PC-3 (cell line): ENCODE measurements at places on chromosomes 12 and 14. TPM values are rescaled to one million over a fixed set of nuclear protein-coding genes. Genes with fewer than 3 reads are reported as not detected.

KLRB1 gene
- total RNA-seq: not detected in 2 replicates

GPR65 gene
- total RNA-seq: not detected in 2 replicates

LETMD1 gene
- 46.9 and 47.1 TPM in 2 replicates for total RNA-seq

NEMF gene
- 52.9 and 54.0 TPM in 2 replicates for total RNA-seq

ITGB7 gene
- 1.9 and 3.4 TPM in 2 replicates for total RNA-seq

SYNDIG1L gene
- total RNA-seq: not detected in 2 replicates

SMOC1 gene
- total RNA-seq: not detected in 2 replicates

DNA sequence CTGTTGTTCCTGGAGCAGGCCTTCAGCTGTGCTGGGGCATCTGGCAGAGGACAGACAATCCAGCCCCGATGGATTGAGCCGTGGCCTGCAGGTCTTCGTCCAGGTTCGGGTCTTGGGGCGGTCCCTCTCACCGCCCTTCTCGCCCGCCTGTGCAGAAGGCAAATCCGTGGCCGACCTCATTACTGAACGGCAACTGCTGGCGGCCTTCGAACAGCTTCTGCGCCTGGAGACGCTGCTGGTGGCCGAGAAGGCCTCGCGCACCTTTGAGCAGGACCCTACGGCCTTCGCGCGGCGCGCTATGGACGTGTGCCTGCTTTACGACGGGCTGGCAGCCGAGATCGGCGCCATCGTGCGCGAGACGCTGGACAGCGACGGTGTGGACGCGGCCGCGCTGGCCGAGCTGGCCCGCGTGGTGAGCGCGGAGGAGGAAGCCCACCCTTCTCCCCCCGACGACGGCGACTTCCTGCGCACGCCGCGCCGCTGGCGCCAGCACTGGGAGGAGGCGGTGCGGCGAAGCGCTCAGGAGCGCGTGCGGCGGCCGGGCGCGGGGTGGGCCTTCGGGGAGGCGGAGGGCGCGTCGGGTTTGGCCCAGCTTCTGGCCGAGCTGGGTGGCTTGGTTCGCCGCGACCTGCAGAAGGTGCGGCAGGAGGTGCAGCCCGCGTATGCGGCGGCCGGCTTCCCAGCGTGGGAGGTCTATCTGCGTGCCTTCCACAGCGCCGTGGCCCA lies 7.6 kb downstream of the EXOC3L4 start:
- no peak overlapping the region for H3K4me3 ChIP-seq
- no peak overlapping the region for H3K27ac ChIP-seq
- H3K36me3 ChIP-seq: no peaks in the 10 kb centered on the region

GRCh38 chr12:127723251-127723650 lies 543.7 kb upstream of the TMEM132C start:
- no peak for DNase-seq
- H3K4me1 ChIP-seq: no peaks in the 10 kb centered on the region
- H3K27ac ChIP-seq: no peak overlapping the region
- peaks cover 91% of the 10 kb centered on the region for H3K27me3 ChIP-seq

DNA sequence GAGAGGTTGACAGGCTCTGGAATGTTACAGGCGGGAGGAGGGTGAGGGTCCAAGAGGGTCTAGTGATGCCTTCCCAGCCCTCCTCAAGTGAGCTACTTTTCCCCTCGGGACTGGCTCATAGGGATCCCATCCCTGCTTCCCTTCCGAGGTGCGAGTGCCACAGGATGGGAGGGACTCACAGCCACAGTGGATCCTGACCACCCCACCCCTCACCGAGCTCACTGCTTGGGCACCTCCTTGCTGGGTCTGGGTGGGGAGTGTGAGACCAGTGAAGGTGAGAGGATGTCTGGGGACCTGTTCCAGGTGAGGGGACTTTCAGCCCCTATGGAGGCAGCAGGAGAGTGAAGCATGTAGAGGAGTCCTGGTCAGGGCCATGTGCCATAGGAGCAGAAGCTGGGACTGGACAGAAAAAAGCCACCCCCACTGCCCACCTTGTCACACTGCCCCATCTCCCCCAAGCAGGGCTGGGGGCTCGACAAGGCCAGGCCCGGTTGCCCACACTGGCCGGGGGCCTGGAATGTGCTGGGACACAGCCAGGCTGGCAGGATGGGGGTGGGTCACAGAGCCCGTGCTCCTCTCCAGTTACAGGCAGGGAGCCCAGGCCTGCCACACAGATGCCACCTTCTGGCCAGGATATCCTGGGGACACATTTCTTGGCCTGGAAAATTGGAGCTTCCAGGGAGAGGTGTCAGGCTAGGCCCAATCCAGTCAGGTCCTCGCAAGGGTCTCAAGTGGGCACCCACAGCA lies 1.7 kb upstream of the TNS2 start:
- H3K27ac ChIP-seq: peak overlapping the region; percentile 55
- no peaks in the 10 kb centered on the region for H3K27me3 ChIP-seq
- peaks cover 67% of the 10 kb centered on the region for H3K4me1 ChIP-seq
- DNase-seq: peak; percentile 62

DNA sequence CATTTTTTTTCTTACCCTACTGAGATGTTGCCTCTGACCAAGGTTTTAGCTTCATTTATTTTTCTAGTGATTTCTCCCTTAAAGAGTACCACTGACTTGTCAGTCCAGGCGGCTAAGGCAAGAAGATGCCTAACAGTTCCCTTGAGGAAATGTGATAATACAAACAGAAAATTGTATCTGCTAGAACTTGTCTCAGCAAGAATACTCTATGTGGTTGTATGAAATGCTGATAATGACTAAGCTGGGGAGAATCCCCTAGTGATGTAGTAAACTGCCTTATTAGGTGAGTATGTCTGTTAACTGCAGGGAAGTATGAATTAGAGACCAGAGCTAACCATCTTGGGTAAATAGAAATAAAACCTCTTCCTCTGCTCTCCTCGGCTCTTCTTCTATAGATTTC lies 6.7 kb downstream of the C12orf54 start:
- no peaks in the 10 kb centered on the region for H3K4me1 ChIP-seq
- peaks cover 74% of the 10 kb centered on the region for H3K27me3 ChIP-seq
- DNase-seq: no peak
- H3K36me3 ChIP-seq: no peaks in the 10 kb centered on the region

- H3K27ac ChIP-seq: no peak overlapping the region
- peaks cover 7% of the 10 kb centered on the region; the same call in 1 of the 2 replicates for H3K4me1 ChIP-seq
- H3K4me3 ChIP-seq: no peak overlapping the region
- no peaks in the 10 kb centered on the region for H3K27me3 ChIP-seq
- no peaks in the 10 kb centered on the region for H3K36me3 ChIP-seq
Measured at GRCh38 chr14:87869619-87870583, 123.1 kb downstream of the GALC start.

- H3K27ac ChIP-seq: peak overlapping the region; percentile 41
- peak; percentile 56 for DNase-seq
- peaks cover 32% of the 10 kb centered on the region for H3K4me1 ChIP-seq
- H3K4me3 ChIP-seq: no peak overlapping the region
- no peaks in the 10 kb centered on the region for H3K36me3 ChIP-seq
Measured at GRCh38 chr12:107396991-107397390, 288.6 kb upstream of the PWP1 start.

DNA sequence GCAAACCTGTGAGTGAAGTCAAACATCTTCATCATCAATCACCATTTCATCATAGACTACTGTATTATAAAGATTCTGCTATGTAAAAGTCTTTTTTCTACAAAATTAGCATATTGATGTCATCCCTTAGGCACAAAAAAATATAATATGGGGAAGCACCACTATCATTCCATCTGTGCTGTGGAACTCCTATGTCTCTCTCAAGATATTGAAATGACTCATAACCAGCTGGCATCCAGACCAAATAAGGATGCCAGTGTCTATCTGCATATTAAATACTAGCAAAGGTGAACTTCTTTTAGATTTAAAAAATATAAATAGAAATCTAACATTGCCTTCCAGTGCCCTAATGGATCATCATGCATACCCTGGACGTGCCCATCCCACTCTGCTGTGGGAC lies 17.9 kb upstream of the DCAF5 start:
- no peak overlapping the region for H3K27ac ChIP-seq
- H3K36me3 ChIP-seq: no peaks in the 10 kb centered on the region
- H3K27me3 ChIP-seq: peaks cover 4% of the 10 kb centered on the region; the same call in 1 of the 2 replicates

DNA sequence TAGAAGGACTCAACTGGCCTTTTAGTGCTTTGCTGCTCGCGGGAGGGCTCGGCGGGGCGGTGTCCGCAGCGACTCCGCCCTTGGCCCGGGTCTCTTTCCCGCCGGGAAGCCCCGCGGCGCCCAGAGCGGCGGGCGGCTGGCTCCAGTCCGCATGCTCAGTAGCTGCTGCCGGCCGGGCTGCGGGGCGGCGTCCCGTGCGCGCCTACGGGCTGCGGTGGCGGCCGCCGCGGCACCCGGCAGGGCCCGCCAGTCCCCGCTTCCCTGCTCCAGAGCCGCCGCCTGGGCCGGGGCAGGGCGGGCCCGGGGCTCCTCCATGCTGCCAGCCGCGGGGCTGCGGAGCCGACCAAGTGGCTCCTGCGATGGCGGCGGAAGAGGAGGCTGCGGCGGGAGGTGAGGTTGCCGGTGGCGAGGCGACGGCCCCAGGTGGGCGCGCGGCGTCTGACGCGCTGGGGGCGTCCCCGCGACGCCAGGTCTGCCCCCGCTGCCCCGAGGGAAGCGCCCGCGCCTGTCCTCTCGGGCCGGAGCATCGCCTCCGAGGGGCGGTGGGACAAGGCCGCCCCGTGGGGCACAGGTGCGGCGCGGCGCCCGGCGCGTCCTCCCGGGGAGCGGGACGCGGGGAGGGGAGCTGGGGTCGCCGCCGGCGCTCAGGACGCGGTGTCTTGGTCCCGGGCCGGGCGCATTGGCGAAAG lies at the start of gene BMAL2:
BMAL2 (plus strand) TSS at position 123 of the 689 bp plus-strand sequence; CDS start at position 360, 237 bp downstream.
- peak within 1 kb of the TSS; percentile 83 for H3K4me3 ChIP-seq
- DNase-seq: peak; percentile 79
- H3K4me1 ChIP-seq: peaks cover 67% of the 10 kb centered on the region
- H3K27me3 ChIP-seq: no peaks in the 10 kb centered on the region
- 0 out of 2 replicates have a peak, but pooled peaks cover 3% of the 10 kb centered on the region for H3K36me3 ChIP-seq
- H3K27ac ChIP-seq: peak within 1 kb of the TSS; percentile 95

- no peaks in the 10 kb centered on the region for H3K27me3 ChIP-seq
- peaks cover 27% of the 10 kb centered on the region for H3K4me1 ChIP-seq
- no peak for DNase-seq
- H3K36me3 ChIP-seq: no peaks in the 10 kb centered on the region
- H3K27ac ChIP-seq: no peak overlapping the region
- H3K4me3 ChIP-seq: no peak overlapping the region
Measured at GRCh38 chr12:91985002-91985787, 160.5 kb downstream of the BTG1 start.

DNA sequence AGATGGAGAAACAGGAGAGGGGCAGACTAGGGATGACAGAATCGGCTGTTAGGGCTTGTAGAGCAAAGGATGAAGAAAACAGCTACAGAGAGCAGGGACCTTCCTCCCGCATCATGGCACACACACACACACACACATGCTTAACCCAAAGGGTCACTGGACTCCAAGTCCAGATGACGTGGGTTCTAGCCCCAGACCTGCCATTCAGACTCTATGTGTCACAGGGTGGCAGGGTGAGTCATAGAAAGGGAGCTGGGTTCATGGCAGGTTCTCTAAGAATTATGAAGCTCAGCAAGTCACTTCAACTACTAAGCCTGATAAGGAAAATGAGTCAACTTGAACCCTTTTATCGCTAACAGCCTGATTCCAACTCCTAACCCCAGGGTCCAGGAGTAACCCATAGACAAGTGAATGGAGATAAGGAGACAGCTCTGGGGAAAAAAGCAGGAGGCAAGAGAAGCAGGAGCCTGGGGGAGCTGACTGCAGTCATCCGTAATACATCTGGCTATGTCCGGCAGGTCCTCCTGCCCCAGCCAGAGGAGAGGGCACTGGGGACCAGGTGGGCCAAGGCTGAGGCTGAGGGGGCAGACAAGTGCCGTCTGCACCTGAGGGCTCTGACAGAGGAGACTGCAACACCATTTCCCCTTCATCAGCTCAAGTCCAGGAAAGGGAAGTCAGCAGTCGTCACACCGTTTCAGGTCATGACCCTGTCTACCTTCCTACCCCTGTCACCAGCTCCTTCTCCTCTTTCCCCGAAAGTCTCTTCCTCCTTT lies 3.6 kb upstream of the TNFRSF1A start:
- no peak overlapping the region for H3K4me3 ChIP-seq
- DNase-seq: peak; percentile 83
- no peaks in the 10 kb centered on the region for H3K36me3 ChIP-seq
- peak overlapping the region; percentile 90 for H3K27ac ChIP-seq
- peaks cover 29% of the 10 kb centered on the region for H3K4me1 ChIP-seq

- no peak overlapping the region for H3K4me3 ChIP-seq
- peaks cover 15% of the 10 kb centered on the region for H3K36me3 ChIP-seq
- H3K4me1 ChIP-seq: peaks cover 4% of the 10 kb centered on the region
- no peak for DNase-seq
Measured at GRCh38 chr14:92631098-92631497, 117.3 kb downstream of the LGMN start.
